ENCODE measurements at places on chromosomes 7 and 10. TPM values are rescaled to one million over a fixed set of nuclear protein-coding genes. Genes with fewer than 3 reads are reported as not detected.

UPK3BL1 gene
- 7.3 TPM for total RNA-seq

- peak; percentile 86 for DNase-seq
Measured at GRCh38 chr10:31808258-31809218, 120.1 kb downstream of the ARHGAP12 start.

- DNase-seq, result no peak
Measured at GRCh38 chr10:88582411-88582805, 710 bp downstream of the RNLS start.

PRLHR gene
- total RNA-seq, result not detected

GRCh38 chr7:72292794-72293193, 119.3 kb downstream of the CALN1 start:
- no peak for DNase-seq

DNA sequence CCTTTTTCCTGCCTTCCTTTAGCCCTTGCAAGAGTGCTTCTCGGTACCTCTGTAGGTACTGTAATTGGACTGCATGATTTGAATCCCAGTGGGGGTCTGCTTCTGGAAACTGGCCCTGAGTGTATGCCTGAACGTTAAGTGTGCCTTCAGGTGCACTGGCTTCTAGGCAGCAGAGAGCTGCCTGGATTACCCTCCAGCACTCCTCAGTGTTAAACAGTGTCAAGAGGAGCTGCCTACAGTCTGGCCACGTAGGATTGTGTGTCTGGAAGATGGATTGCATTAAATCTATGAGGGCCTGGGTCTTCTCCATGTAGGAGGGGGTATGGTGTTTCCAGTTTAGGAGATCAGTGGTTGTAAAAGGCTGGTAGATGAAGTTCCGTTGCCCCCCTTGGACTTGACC, 103.7 kb downstream of the TRIM24 start:
- no peak for DNase-seq

CALHM1 gene
- total RNA-seq, result not detected

GRCh38 chr7:106553446-106553836, 107.5 kb downstream of the CCDC71L start:
- no peak for DNase-seq

NUTM2E gene
- under 0.01 TPM for total RNA-seq

Measured in fibroblast of villous mesenchyme (primary cell).